ENCODE measurements at places on chromosomes 2 and 18.

DNA sequence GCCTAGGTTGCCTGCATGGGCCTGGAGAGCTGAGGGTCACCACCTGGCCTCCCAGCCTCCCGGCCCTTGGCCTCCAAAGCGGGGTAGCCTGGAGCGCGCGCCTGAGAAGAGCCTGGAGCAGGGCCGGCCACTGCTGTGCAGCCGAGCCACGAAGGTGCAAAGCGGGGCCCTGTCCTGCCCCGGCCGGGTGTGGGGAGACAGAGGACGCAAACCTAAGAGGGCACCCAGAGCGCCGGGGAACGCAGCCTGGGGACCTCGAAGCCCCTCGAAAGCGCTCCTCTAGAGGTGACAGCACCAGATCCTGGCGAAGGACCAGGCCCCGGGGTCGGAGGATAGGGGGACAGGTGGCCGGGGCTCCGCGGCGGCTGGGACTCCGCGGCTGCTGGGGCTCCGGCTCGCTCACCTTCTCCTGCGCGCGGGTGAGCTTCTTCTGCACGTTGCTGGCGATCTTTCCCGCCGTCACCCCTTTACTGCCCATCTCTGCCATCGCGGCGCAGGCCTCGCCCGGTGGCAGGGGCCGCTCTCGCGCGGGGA lies 430 bp downstream of the BIN1 start:
- DNase-seq = no peak

GRCh38 chr18:25896178-25896780 lies 194.1 kb downstream of the SS18 start:
- peak; percentile 46 for DNase-seq

DNA sequence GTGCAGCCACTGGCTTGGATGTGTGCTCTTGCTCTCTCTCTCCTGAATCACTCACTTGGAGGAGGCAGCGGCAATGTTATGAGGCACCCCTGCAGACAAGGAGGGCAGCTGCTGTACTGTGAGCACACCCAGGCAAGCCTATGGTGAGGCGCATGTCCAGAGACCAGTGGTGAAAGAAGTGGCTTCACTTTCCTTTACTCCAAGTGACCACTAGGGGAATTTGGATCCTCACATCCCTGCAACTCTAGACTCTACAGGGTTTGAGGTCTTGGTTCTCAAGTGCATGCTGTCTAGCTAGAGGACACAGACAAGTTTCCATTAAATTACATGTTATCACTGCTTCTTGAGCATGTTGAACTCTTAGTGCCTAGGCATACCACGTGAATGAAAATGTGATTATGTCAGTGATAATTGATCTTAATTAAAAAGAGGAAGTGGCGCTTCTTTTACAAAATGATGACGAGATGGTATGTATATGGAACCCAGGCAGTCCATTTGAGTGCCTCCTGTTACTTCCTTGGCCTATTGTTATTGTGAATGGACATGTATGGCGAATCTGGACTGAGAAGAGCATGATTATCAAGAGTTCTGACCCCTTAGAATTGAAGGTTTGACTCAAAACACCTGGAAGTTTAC lies 181.0 kb upstream of the CDH2 start:
- no peak for DNase-seq

DNA sequence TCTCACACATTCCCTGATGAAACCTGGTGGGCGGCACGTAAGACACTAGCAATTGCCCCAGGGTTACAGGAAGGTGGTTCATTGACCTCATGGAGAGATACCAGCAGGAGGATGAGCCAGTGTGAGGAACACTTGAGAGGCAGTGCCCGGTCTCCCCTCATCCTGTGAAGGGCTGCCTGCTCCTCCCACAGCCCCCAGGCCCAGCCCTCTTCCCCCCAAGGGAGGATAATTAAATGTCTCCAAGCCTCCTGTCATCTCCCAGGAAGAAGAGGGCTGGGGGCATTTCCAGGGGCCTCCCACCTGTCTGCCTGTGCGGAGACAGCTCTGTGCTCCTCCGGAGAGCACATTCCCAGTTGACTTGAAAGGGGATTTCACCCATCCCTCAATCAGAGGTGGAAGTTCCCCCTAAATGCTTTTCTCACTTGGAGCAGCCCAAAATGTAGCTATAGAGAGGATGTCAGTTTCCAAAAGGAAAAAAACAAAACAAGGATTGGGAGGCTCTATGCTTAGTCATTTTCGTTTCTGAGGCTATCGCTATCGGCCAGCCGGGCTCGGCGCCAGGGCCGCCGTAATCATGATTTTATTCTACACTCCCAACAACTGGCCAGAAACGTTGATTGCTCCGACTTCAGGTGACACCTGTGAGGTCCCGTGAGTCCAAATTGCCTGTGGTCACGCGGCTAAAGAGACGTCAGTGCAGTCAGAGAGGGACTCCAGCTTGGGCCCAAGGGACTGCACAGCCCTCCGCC lies 7.1 kb downstream of the KCNF1 start:
- no peak for DNase-seq

- DNase-seq = no peak
Observed at GRCh38 chr2:180657054-180657453, 323.4 kb upstream of the UBE2E3 start.

DNA sequence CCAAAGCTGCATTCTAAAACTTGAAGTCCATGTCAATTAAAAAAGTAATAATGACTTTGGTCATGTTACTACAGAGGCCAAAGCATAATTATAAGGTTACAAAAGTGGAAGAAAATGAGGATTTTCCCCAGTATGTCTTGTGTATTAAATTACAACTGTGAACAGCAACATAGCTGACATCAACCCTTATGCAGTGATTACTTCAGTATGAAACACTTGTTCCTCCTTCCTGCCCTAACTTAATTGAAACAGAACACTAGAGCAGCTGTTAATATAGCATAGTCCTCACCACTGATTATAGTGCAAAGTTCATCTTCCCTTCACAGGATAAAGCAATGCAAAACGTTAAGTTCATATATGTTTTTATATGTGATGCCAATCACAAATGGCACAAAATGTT lies 29.9 kb downstream of the EPB41L3 start:
- peak; percentile 80 for DNase-seq

DNA sequence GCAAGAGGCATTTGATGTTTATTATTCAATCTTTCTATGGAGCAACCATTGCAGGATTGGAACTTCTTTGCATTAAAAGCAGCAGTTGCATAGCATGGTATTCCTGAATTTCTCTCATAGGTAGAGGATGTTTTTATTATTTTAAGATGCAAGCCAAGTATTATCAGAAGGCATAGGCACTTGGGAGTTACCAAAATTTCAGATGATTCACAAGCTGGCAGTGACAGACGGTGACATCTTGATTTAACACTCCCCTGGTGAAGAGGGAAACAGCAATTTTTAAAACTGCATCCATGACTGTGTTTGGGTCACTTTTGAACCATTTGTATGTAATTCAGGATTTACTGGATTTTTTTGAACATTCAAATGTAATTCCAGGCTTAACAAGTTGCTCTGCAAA lies 654.3 kb downstream of the SLC4A3 start:
- no peak for DNase-seq

DNA sequence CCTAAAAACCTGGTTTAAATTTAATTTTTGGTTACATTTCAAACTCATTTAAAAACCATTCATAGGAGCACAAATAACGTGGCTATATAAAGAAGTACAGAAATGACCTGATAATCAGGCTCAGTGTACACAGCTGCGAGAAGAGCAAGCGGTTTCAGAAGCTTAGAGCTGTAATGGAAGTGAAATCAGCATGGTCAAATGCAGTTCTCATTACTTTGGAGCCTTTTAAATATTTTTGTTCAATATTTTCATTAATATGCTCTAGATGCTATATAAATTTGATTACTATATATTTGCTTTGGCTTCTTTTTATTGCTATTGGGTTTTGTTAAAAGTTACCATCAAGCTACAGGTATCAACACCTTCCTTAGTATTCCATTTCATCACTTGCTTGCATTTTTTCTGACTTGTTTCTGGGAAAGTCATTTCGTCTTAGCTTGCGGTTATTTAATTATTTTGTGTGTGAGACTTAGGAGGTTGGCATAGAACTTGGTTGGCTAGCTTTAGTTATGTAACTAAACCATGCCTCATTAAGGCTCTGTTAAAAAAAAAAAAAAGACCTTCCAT lies 58.7 kb downstream of the AFTPH start:
- DNase-seq = no peak

- DNase-seq = peak; percentile 56
Observed at GRCh38 chr2:11753452-11753885, 7.0 kb downstream of the LPIN1 start.

DNA sequence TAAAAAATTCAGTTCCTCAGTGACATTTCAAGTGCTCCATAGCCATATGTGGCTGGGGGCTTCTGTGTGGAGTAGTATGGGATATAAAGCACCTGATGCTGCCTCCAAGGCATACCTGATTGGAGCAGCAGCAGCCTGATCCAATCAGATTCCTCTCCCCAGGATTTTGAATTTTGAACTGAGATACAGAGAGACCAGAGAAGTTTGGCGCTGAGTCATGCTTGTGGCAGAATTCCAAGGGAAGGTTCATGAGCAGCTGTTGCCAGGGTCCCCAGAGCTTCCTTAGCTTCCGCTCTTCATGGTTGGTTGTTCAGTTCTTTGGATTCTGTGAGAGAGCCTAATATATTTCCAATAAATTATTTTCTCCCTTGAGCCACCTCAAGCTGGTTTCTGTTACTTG lies 29.0 kb upstream of the CFAP36 start:
- DNase-seq = peak; percentile 42

- DNase-seq = no peak
Observed at GRCh38 chr18:28541276-28541930, 364.5 kb upstream of the CDH2 start.

DNA sequence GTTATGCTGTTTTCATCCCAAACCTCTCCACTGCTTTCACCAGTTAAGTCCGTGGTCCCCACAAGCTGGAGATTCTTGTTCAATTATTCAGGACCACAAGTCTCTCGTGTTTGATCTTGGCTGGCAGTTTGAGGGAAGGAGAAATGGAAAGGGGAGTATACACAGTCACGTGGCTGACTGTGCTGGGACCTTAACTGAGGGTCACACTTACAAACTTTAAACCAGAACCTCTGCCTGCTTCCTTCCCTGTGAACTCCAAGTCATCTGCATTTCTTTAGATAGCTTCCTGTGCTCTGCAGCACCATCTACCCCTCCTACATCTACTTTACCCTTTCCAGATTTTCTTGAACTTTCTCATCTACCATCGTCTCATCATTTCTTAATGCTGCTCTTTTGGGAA lies 91.7 kb downstream of the ARHGEF4 start:
- DNase-seq = no peak

GRCh38 chr2:43898134-43898837 lies 59.5 kb downstream of the ABCG8 start:
- DNase-seq = no peak

DNA sequence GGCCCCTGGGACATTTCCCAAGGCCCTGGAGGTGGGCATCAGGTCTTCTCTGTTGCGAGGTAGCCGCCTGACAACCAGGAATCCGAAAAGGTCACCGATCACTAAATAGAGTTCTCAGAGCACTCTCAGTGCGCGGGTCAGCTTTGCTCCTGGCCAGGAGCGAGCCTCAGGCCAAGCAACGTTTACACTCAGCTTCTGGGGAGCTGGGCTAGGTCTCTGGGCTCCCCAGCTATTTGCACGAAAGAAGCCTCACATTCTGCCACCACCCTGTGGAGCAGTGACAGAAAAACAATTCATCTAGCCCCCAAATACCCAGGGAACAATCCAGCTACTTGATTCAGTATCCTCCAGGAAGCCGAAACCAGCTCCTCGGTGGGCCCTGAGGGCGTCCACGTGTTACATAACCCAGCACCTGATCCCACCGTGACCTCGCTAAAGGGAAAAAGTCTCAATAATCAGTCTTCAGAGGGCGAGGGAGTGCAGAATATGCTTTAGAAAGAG lies 3.3 kb downstream of the SH3BP4 start:
- DNase-seq = no peak

- DNase-seq = no peak
Observed at GRCh38 chr2:173357346-173357745, 2.7 kb downstream of the CDCA7 start.

DNA sequence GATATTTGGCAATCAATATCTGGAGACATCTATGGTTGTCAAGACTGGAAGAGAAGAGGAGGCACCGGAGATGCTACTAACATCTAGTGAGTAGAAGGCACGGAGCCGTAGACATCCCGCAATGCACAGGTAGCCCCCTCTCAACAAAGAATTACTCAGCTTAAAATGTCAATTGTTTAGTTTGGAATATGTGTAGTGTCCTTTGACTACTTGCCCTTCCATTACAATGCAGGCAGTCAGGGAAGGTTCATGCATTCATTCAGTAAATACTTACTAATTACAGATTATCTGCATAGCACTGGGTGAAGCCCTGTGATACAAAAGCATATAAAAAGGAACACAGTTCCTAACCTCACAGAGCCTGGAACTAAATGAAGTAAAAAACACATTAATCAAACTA lies 294.0 kb downstream of the RIT2 start:
- DNase-seq = no peak

GRCh38 chr2:64950226-64951160 lies 38.7 kb upstream of the SLC1A4 start:
- no peak for DNase-seq

GRCh38 chr18:25399554-25399953 lies 47.6 kb upstream of the ZNF521 start:
- no peak for DNase-seq

GRCh38 chr18:55504808-55505207 lies 83.2 kb downstream of the TCF4 start:
- DNase-seq = no peak

DNA sequence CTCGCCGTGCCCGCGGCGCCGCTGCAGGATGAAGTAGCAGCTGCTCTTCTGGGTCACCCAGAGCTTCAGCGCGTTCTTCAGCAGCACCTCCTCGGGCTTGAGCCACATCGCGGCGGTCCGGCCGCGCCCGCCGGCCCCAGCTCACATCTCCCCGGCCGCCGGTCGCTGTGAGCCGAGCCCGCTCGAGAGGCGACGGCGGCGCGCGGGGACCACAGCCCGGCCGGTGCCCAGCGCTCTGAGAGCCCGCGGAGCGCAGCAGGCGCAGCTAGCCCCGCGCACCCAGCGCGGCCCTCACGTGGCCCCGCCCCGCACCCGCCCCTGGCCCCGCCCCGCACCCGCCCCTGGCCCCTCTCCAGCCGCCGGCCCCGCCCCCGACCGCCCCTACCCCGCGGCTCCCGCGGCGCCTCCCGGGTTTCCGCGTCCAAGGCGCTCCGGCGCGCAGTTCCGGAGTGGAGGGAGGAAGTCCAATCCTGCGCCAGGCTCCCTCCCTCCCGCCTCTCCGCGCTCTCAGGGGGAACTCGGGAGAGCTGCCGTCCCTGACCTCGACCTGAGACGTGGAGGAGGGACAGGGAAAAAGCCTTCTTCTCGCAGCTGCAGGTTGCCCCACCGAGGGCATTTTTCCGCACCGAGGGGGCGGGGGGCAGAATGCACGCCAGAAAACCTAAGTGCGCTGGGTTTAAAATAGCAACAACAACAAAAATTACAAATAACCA lies at the start of gene TBC1D8:
Gene TBC1D8 (minus strand): TSS at position 237 of the 713 bp plus-strand sequence. CDS start 129 bp downstream, at position 108.
- peak; percentile 95 for DNase-seq

GRCh38 chr18:78612318-78612717 lies 367.3 kb upstream of the SALL3 start:
- no peak for DNase-seq

Measured in suppressor macrophage treated with lipopolysaccharide for 4 hours (primary cell).